ENCODE measurements at places on chromosomes 3 and 15. TPM values are rescaled to one million over a fixed set of nuclear protein-coding genes. Genes with fewer than 3 reads are reported as not detected.

DNA sequence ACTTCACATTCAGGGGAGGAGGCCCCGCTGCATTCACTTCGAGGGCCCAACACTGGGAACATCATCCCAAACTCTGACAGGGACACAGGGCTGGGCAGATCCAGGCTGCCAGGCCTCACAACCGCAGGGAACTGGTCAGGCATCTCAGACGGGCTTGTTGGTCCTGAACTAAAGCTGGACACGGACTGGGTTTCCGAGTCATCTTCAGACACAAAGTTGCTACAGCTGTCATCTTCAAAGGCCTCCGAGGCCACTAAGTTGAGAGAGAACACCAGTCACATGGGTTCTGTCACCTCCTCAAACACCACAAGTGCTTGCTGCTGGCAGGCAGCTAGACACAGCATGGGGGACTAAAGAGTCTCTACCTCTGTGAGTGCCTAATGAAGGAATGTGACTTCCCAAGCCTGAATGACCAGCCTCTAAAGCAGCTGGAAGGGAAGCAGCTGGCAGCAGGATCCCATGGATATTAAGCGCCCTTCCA, 50.9 kb downstream of the CAPN7 start:
- DNase-seq: no peak

GRCh38 chr3:102125994-102126368, 276.7 kb downstream of the NFKBIZ start:
- DNase-seq: no peak

GRCh38 chr3:94862703-94863102, 799.8 kb downstream of the NSUN3 start:
- DNase-seq: peak; percentile 0

DNA sequence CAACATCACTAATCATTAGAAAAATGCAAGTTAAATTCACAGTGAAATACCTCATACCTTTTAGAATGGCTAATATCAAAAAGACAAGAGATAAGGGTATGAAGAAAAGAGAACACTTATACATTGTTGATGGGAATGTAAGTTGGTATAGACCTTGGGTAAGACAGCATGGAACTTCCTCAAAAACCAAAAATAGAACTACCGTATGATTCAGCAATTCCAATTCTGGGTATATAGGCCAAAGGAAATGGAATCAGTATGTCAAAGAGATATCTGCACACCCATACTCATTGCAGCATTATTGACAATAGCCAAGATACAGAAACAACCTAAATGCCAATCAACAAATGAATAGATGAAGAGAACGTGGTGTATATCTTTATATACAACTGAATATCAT, 166.8 kb upstream of the LRRN1 start:
- DNase-seq: no peak

DNA sequence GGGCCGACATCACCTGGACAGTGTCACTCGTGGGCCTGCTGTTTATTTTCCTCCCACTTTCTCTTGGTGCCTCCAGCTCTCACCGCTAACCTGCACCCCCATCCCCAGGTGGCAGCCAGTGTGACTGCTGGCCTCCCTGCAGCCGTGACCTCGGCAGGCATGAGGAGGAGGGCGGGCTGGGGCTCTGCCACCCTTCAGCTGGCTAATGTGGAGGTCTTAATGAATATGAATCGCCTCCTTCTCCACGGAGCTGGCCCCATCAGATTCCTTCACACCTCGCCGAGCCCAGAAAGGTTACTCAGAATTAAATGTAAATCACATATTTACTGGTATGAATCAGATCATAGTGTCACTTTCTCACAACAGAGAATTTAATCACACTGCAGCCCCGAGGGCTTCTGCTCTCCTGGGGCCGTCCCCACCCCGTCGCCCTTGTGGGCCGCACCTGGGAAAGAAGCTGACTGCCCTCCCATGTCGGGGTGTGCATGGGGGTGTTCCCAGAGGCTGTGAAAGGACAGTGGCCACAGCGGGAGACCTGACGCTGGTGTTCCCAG, 171.1 kb upstream of the TLE3 start:
- no peak for DNase-seq

DNA sequence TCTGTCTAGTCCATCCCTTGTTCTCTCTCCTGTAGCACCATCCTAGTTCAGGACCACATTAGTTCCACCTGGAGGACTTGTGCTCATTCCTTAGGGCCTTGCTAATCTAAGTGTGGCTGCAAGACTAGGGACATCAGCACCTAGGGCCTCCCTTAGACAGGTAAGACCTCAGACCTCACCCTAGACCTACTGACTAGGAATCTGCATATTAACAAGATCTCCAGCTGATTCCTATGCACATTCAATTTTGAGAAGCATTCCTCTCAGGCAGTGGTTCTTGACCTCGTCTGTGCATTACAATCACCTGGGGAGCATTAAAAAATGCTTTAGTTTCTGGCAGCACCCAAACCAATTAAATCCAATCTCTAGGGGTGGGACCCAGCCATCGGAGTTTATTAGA, 238.4 kb upstream of the RGMA start:
- no peak for DNase-seq

GRCh38 chr3:34203386-34203785, 405.0 kb downstream of the PDCD6IP start:
- DNase-seq: no peak

- no peak for DNase-seq
Measured at GRCh38 chr3:106860182-106860581, 517.1 kb upstream of the CCDC54 start.

DNA sequence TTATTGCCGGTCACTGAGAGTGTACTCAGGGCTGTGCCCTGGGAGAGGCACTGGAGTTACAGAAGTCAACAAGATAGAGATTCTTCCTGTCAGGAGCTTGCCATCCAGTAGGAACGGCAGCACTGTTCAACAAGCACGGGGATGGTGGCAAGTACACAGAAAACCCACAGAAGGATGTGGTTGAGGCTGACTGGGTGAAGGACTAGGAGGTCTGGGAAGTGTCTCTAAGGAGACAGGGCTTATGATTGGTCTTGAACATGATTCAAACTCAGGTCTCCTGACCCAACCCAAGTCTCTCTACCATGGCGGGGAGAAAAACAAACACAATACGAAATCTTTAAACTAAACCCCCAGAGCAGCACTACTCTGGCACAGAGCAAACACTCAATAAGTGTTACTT, 37.6 kb downstream of the ERICH6 start:
- no peak for DNase-seq

DNA sequence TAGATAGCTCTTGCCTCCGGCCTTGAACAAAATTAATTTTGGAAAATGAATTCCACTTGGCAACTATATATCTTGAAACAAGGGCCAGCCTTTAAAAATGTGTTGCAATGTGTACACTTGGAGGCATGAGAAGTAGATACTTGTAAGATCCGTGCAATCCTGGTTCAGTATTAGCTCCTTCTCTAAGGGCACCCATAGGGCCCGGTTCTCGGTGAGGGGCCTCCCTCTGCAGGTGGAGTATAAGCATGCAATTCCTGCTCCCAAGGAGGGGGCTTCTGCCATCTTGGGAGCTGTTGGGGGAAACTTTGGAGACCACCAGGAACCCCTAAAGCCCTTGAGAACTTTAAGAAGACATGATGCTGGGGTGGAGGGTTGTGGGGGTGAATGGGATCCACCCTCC, 388.7 kb upstream of the RGMA start:
- no peak for DNase-seq

- no peak for DNase-seq
Measured at GRCh38 chr3:131402391-131403039, 20.9 kb downstream of the NUDT16 start.

DNA sequence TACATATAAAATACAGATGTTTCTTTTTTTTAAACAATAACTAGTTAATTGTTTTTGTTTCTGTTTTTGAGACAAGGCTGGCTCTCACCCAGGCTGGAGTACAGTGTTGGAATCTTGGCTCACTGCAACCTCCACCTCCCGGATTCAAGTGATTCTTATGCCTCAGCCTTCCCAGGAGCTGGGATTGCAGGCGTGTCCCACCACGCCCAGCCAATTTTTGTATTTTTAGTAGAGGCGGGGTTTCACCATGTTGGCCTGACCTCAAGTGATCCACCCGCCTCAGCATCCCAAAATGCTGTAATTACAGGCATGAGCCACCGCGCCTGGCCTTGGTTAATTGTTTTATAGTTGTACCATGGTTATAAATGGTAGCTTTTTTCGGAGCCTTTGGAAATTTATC, 72.3 kb downstream of the PIAS1 start:
- no peak for DNase-seq

DNA sequence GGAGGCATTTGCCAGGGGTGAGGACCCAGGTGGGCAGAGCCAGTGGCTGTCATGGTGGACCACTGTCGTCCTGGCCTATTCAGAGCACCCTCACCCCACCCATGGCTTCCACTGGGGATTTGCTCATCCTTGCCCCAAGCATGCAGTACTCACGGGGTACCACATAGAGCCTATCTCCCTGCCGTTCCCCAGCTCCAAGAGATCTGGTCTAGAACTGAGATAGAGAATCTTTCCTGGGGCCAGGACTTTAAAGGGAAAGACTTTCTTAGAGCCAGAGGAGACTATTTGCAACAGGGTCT, 76.9 kb upstream of the TNFAIP8L3 start:
- no peak for DNase-seq

GRCh38 chr3:169861871-169862270, 7.9 kb downstream of the LRRC31 start:
- no peak for DNase-seq

LRRC31 gene
- total RNA-seq: not detected

GAP43 gene
- total RNA-seq: not detected

NEK10 gene
- 5.7 TPM for total RNA-seq

RASGRP1 gene
- total RNA-seq: 0.51 TPM

PPM1L gene
- 23.8 TPM for total RNA-seq

TEX55 gene
- not detected for total RNA-seq

Data from Panc1 (cell line).